ENCODE measurements at places on chromosomes 1 and 21.

DNA sequence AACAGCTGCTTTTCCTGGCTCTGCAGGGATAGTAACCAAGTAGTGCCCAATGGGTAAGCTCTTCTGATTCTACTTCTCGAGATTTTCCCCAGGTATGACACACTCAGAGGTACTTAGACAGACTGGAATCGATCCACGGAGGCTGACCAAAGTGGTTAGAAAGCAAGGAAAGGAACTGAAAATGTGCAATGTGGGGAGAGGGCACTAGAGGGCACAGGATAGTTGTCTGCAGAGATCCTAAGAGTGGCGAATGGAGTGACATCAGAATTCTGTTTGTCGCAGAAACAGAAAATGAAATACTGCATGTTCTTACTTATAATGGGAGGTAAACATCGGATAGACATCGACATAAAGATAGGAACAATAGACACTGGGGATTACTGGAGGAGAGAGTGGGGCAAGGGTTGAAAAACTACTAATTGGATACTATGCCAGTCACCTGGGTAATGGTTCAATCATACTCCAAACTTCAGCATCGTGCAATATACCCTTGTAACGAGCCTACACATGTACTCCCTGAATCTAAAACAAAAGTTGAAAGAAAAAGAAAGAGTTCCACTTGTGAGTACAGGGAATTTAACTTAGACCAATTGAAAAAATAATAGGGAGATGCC lies 23.3 kb downstream of the CYP2J2 start:
- no peak for DNase-seq

DNA sequence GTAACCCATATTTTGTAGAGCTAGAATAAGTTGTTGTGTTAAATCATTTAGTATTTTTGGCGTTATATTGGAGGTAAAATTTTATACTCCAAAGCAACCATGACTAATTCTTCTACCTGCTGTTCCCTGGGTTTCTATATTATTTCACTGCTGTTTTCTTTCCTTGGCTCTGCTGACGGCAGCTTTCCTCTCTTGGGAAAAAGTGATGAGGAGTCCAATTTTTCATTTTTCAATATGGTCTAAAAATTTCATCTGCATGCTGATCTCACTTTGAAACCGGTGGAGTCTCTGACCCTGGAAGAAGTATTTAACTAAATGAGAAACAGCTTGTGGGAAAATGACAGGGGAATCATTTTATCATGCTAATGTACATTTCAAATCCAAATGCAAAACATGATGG lies 110.2 kb downstream of the IFI44 start:
- DNase-seq, result no peak

DNA sequence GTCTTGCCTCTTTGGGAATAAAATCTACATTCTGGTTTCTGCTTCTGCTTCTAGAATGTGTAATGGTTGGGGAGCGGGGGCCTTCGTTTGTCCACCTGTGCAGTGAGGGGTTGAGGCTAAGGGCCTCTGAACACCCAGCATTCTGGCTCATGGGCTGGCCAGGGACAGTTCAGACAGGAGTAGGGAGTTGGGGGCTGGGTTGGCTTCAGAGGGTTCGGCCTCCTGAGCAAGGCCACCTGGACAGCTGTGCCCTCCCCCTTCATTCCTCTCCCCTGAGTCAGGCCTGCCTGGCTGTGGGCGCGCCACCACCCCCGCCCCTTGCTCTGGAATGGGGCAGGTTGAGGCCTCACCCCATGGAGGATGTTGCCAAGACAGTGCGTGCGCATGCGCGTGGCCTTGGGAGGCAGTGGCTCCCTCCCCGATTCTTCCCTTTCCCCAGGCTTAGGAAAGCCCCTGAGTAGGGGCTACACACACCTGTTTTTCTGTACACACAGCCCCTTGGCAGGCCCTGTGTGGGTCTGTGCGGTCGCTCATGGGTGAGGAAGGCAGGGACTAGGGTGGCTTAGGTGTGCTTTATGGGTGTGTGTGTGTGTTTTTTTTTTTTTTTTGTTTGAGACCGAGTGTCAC lies 57.0 kb downstream of the YARS1 start:
- peak; percentile 97 for DNase-seq

GRCh38 chr1:230277201-230278025 lies 148.7 kb downstream of the PGBD5 start:
- DNase-seq, result no peak

GRCh38 chr1:51524817-51525216 lies 5.8 kb upstream of the EPS15 start:
- no peak for DNase-seq

All from keratinocyte (primary cell).